ENCODE measurements at places on chromosomes 11 and 22. TPM values are rescaled to one million over a fixed set of nuclear protein-coding genes. Genes with fewer than 3 reads are reported as not detected.

GRCh38 chr22:23388517-23388890 lies 191.6 kb downstream of the IGLL1 start:
- ATAC-seq, result no peak

DNA sequence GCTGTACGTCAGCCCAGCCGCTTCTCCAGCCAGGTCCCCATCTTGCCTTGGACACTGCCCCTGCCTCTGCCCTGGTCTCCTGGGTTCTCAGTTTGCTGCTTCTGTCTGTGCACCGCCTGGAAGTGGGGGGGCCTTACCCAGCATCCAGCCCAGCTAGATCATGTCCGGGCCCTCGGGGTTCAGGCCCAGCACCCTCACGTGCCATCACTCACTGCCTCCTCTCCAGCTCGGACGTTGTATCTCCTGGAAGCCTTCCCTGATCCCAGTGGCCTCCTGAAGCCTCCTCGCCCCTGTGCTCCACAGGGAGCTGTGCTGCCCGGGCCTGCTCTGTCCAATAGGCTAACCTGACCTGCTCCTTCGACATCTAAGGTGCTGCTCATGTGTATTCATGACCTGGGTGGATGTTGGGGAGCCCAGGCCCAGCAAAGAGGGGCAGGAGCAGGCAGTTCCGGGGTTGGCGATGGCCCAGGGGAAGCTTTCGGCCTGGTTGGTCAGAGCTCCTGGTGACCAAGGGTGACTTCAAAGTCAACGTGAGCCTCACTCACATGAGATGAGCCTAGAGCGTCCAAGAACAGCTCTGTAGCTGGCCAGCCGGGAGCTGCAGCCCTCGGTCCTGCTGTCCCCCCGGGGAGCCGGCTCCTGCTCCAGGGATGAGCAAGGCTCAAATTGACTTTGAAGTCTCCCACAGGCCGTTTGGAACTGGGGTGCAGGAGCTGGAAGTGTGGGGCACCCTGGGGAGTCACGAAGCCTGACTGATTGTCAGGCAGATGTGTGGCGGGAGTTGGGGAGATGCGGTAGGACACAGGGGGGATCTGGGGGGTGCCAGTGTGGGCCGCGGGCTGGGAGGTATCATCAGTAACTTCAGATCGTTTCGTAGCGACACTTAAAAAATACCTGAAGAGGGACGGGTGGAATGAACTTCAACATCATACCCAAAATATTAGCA lies 5.2 kb upstream of the ASCL2 start:
- no peak for ATAC-seq

DNA sequence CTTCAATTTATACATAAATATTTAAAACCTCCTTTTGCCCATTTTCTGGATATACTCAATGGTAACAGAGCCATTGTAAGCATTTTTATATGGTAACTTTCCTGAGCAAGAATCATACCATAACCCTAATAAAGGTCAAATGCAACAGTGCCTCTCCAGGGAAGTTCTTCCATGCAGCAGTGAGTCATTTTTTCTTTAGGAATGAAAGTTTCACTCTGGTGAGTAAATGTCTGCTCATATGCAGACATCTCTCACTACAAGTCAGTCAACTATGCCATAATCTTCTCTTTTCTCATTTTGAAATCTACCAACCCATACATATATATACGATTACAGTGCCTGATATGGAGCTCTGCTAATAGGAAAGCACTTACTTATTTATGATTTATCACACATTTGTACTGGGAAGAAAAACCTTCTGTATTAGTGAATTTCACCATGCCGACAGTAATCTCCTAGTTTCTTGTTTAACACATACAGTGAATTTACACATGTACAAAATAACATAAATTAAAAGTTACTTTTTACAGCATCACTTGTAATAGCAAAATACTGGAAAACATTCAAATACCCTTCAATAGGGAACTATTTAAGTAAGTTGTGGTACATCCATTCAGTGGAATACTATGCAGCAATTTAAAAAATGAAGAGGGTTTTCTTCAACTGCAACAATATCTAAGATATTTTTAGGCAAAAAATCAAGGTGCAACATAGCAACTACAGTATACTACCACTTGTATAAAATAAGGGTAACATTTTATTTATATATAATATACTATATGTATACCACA lies 16.0 kb downstream of the STK33 start:
- no peak for ATAC-seq

- ATAC-seq, result no peak
Observed at GRCh38 chr11:45468267-45468856, 182.2 kb upstream of the SYT13 start.

GRCh38 chr11:100963375-100963774 lies 166.2 kb downstream of the PGR start:
- ATAC-seq, result no peak

DNA sequence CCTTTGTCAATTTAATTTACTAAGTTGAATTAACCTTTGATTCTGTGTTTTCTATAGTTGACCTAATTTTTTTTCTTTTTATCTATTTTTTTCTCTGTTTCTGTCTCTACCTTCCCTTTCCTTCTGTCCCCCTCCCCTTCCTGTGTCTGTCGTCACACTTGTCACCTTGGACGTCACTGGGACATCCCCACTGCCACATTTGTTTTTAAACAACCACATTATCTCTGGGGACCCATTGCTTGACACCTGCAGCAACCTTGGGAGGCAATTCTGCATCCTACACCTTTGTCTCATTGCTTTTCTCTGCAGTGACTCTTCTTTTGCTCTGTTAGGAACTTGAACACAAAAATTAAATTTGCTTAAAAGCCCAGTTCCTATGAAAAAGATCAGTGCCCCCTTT lies 51.8 kb upstream of the TTC12 start:
- ATAC-seq, result no peak

- peak; percentile 79 for ATAC-seq
Observed at GRCh38 chr22:45263463-45264269, 21.1 kb upstream of the UPK3A start.

DNA sequence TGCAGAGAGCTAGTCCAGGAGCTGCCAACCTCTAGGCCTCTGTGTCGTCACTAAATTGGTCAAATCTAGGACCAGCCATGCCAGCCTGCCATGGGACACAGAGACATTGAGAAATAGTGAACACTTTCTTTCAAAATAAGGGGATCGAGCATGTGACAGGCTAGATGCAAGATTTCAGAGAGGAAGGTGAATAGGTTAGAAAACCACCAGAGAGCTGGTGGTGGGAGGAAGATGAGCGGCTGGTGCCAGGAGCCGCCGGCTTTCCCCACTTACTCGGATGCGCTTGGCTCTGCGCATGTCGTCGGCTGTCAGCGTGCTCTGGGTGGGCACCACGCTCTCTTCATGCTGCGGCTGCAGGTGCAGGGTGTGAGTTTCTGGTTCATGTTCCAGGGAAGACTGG lies 35.4 kb upstream of the NFRKB start:
- ATAC-seq, result no peak

- ATAC-seq, result no peak
Observed at GRCh38 chr22:39094717-39095389, 2.2 kb upstream of the APOBEC3H start.

DNA sequence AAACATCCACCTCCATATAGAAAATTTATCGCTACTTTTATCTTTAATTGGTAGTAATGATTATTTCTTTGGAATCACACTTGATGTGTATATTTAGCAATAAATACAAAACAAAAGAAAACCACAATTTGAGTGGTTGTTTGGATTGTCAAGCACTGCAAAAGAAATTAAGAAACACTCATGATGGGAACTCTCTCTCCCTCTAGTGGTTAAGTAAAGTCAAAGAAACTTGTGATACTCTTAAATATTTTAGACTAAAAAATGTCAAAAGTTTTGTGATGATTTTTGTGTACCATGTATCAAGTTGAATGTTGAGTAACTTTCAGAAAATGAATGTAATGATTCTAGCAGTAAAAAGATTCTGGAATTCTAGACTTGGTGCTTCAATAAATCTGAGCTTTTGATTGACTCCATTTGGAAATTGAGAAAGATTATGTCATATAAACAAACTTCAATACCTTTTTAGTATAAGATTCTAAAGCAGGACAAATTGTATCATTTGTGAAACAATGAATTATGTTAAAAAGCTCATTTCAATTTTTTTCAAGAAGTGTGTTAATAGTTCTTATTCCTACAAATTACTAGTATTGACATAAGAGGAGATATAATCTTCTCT lies 20.8 kb downstream of the MUC15 start:
- ATAC-seq, result no peak

GRCh38 chr11:121524233-121524631 lies 71.5 kb upstream of the SORL1-AS1 start:
- no peak for ATAC-seq

DNA sequence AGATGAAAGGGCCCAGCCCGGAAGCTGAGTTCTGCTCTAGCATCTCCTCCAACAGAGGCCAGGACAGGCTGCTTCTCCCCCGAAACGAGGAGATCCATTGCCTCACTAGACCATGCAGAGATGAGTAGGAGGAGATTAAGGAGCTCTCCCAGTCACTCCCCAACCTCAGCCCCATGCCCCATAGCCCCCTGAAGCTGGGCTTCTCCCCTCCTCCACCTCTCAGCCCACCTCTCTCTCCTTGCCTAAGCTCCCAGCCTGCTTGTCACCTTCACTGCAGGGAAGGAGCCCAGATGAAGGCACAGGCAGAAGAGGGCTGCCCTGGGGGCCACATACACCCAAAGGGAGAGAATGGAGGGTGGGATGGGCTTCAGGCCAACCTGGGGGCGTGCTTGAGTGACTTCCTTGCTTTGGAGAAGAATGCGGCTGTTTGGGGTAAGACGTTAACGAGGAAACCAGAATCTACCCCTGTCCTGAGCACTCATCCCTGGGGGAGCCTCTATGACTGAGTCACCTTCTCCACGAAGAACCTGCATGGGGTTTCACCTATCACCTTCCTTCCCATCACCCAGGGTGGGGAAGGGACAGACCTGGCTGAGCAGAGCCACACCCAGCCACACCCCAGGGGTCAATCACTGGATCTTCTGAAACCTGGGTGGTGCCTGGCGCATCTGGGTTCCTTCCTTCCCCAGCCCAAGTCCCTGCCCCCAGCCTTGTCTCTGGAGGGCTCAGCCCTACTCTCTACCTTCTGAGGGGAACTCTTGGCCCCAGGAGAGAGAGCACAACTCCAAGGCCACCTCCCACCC lies 11.6 kb upstream of the GNAZ start:
- ATAC-seq, result no peak

DNA sequence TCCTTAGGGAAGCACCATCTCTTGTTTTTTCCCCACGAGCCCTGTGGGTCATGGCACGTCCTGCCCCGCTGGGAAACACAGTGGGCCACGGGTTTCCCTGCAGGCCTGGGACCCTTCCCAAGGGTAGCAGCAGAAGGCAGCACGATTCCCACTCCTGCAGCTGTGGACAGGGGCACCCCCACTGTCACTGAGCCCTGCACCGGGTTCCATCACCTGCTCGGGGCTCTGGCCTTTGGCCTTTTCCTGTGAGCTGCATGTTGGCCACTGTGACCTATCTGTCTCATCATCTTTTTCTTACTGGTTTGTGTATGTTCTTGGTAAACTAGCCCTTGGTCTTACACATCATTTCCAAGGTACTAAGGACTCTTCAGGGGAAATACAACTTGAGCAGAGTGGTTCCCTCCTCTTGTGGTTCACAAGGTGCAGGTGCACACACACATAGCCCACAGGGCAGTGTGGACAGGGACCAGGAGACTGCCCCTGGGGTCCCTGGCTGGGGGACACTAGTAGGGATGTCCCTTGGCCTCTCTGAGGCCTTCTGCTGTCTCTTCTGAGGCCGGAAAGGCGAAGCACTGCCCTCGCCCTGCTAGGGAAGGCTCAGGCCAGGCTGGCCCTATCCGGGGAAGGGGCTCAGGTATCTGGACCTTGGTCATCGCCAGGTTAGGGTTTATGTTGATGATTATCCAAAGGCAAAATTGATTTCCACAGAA lies 19.0 kb upstream of the TXNRD2 start:
- no peak for ATAC-seq

- no peak for ATAC-seq
Observed at GRCh38 chr22:26109686-26110315, 59.5 kb upstream of the SEZ6L start.

DNA sequence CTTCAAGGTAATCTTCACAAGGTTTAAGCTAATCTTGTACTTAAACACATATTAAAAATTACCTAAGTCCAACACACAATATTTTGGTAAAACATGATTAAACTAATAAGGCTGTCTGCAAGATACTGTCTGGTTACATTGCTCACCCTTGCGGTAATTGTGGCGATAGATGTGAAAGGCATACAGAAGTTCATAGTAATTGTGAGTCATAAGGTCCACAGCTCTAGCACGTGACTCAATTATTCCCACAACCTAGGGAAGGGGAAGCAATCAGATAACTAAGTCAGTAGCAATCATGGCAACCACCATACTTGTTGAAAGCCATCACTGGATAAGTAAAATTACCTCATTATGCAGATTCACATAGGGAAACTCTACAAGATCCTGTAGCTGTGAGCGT lies 30.5 kb upstream of the FNBP4 start:
- ATAC-seq, result no peak

- ATAC-seq, result no peak
Observed at GRCh38 chr11:83549984-83550667, 264.0 kb upstream of the CCDC90B start.

DNA sequence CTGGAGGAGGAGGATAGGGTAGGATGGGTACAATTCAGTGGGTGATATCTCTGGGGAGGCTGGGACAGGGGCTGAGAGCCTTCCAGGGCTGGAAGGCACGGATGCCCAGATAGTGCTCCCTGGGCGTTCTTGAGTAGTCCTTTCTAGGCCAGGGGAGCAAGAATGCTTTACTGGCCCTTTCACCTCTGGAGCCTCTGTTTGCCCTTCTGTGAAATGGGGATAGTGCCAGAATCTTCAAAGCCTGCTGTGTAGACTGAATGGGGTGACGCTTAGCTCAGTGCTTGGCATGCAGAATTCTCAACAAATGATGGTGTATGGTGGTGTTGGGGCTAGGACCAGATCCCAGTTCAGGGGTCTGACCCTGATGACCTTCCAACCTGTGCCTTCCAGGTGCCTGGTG lies 7.7 kb downstream of the MTFP1 start:
- ATAC-seq, result no peak

GRCh38 chr11:75981546-75981945 lies 166.5 kb downstream of the UVRAG start:
- ATAC-seq, result no peak

GRCh38 chr22:37065180-37065579 lies 13.6 kb downstream of the KCTD17 start:
- no peak for ATAC-seq

- ATAC-seq, result no peak
Observed at GRCh38 chr11:60785136-60785535, at the start of gene MS4A10. Gene MS4A10 (plus strand): TSS chr11:60785333. CDS start chr11:60790336, 5,003 bp downstream.

GRCh38 chr11:98107736-98108135 lies 913.0 kb upstream of the CNTN5 start:
- ATAC-seq, result no peak

The APOA4 gene
- 0.24 TPM for total RNA-seq

The MMP7 gene
- not detected for total RNA-seq

The PLEKHA7 gene
- total RNA-seq, result 5.0 TPM

The MRPL49 gene
- 50.5 TPM for total RNA-seq

The RELT gene
- 10.4 TPM for total RNA-seq

The TRIM66 gene
- 25.6 TPM for total RNA-seq

The OR52H1 gene
- 0.22 TPM for total RNA-seq

The SLC22A6 gene
- 4.4 TPM for total RNA-seq

The C22orf31 gene
- total RNA-seq, result not detected

Data from motor neuron (in vitro differentiated cells).